Dermis blood vessel endothelial cell (primary cell): ENCODE measurements at places on chromosomes 4 and X. TPM values are rescaled to one million over a fixed set of nuclear protein-coding genes. Genes with fewer than 3 reads are reported as not detected.

DNA sequence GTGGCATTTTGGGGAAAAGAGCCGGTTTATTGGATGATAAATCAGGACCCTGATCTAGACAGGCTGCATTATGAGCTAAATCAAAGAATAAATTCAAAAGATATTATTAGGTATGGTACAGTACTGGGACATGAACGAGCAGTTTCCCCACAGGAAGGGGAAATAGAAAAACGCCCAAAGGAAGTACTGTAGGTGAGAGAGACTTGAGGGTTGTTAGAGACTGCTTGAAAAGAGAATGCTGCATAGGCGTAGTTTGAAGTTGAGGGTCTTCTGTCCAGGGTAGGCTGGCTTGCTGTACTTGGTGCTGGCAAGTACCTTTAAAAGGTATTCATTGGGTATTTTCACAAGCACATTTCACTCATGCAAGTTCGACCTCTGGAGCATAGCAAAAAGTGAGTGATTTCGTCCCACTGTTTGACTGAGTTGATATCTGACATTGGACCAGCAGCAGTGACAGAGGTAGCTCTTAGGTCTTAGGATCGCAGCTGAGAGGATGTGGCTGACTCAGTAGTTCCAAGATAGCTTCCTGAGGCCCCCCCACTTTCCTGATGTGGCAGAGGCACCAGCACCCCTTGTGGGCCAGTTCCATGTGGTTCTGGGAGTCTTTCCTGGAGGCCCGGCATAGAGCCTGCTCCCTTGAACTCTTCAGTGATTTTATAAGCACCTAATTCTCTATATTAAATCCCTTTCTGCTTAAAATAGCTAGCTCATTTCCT, 64.3 kb downstream of the TMEM131L start:
- DNase-seq = peak; percentile 82

F9 gene
- not detected in 2 replicates for total RNA-seq

MAGEA11 gene
- total RNA-seq = not detected in 2 replicates

GRCh38 chr4:80017125-80017854, 55.7 kb downstream of the ANTXR2 start:
- DNase-seq = no peak

DNA sequence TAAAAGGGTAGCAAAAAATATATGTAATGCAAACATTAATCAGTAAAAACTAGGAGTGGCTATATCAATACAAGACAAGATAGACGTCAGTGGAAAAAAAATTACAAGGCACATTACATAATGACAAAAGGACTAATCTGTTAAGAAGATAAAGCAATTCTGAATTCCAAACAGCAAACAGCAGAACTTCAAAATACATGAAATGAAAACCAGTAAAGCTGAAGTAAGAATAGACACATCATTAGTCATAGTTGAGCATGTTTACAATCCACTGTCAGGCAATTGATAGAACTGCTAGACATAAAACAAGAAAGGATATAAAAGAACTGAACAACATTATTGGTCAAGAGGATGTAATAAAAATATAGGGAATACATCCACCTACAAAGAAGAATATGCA, 12.2 kb downstream of the SULT1B1 start:
- no peak for DNase-seq
